ENCODE measurements at places on chromosomes 1 and 21.

GRCh38 chr1:164958982-164959768 is 397.3 kb downstream of the LMX1A start:
- no peak for DNase-seq

- DNase-seq: no peak
Measured at GRCh38 chr1:19384772-19385187, 72.7 kb downstream of the SLC66A1 start.

DNA sequence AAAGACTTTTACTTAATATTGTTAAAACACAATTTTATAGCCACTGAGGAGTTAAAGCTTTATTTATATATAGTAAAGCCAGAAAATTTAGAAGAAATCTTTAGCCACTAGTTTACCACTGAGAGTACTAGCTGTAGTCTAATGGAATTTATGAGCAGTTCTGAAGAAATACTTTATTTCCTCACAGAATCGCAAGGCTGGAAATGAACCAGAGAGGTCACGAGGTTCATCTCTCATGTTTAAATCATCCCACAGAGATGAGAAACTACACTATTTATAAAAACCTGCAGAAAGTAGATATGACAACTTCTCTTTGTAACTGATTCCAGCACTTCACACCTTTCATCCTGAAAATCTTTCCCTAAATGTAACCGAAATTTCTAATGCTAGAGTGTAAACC is 26.0 kb downstream of the ADGRL4 start:
- no peak for DNase-seq

DNA sequence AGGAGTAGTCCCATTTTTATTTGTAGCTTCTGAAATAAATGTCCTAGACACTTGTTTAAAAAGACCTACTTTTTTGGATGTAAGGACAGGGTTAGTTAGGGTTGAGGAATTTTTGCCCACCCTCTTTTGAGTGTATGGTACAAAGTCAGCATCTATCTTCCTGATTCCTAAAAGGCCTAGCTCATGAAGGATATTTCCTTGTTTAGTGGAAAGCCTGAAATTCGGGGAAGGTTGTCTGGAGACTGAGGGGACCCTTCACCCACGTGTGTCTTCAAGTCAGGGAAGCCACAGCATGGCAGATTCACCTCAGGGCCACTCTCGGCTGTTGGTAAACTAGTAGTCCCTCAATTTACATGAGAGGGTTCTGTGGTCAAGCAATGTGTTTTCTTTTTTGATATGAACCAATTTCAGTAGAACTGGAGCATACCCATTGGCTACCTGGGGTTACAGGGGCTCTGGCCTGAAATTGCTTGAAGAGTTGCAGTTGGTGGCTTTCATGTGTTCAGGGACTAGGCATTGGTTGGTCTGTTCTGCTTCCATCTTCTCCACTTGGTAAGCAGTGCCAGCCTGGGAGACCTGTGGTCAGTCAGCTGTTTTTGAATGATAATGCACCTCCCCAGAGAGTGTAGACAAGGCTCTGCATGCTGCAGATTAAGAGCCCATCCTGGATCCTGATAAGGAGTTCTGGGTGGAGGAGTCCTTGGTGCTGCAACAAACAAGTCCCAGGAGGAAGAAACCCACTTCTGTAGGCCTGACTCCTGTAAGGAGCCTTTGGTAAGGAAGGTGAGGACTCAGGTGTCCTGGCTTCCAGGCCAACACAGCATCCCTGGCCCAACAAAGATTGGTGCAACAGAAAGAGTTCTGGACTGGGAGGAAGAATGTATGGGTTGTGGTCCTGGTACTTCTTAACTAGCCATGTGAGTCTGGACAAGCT is 6.3 kb downstream of the BTG2 start:
- DNase-seq: no peak

- DNase-seq: no peak
Measured at GRCh38 chr1:28115267-28115666, 26.9 kb upstream of the EYA3 start.

DNA sequence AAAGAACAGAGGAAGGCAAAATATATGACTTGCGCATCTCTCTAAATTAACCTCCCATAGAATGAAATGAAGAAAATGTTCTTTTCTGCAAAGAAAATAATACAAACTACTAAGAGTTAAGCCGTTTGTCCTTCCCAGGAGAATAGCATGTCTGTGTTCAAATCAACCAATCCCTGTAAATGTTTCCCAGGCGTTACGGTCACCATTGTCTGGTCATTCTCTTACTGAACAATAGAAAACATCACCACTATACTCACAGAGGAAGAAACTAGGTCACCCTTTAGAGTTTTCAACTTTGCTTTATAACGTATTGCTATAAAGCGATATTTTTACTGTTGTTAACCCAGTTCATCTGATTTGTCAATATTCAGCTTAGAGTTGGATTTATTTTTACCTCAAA is 34.1 kb downstream of the COL11A1 start:
- no peak for DNase-seq

DNA sequence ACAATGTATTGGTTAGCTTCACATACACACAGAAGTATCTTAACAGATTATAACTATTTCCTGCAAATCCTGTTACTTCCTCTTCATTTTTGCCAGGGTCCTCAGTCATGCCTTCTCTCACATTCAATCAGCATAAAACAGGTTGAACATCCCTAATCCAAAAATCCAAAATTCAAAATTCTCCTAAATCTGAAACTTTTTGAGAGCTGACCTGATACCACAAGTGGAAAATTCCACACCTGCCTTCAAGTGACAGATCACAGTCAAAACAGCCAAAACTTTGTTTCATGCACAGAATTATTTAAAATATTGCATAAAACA is 62.9 kb upstream of the FBXO28 start:
- no peak for DNase-seq

DNA sequence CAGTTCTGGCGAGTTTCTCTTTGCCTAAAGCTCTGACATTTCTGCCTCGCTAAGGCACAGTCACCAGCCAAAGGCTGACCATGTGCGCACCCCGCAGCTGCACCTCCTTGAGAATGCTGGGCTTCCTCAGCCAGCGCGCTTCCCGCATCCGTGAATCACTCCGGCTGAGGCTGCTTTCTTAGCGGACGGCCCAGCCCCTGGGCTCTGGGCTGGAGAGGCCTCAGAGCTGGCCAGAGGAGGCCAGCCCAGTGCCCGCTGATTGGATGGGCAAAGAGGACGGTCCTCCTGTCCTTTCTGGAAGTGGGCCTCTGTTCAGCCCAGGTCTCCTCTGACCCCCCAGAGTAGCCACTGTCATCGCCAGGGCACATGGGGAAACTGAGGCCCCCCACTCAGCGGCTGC is 56.1 kb downstream of the PRDM16 start:
- DNase-seq: no peak

- DNase-seq: no peak
Measured at GRCh38 chr1:31370021-31370420, 2.9 kb downstream of the FABP3 start.

DNA sequence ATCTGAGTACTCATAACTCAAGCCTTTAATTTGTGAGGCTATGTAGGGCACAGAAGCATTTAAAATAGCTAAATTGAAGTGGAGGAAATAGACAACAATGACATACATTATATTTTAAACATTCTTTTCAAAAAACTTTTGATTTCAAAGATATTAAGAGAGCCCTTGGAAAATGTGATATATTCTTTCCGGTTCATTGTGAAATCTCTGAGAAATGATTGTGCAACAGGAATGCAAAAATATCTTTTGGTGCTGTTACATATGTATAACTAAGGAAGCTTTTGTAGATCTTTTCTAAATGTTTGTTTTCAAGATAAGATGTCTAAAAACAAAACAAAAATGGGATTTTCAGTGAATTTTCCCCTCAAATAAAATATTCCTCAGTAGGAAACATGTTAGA is 185.2 kb downstream of the LEPR start:
- DNase-seq: no peak

- DNase-seq: no peak
Measured at GRCh38 chr1:169186106-169186505, 79.6 kb downstream of the ATP1B1 start.

DNA sequence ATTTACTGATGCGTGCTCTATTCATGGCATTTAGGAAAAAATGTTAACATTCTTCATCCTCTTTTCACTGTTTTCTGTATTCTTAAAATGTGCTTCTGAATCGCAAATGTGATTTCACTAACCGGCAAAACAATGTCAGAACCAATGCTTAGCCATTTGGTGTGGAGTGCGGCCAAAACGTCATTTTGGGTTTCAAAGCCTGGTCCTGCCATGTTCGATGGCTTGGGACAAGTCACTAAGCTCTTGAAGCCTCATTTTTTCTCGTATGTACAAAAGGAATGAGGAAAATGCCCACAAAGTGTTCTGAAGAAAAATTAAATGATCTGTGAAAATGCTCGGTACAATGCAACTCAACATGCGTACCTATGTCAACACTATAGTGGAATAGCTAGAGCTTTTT is 175.3 kb downstream of the APP start:
- no peak for DNase-seq

- no peak for DNase-seq
Measured at GRCh38 chr1:56045477-56045876, 533.9 kb downstream of the PLPP3 start.

DNA sequence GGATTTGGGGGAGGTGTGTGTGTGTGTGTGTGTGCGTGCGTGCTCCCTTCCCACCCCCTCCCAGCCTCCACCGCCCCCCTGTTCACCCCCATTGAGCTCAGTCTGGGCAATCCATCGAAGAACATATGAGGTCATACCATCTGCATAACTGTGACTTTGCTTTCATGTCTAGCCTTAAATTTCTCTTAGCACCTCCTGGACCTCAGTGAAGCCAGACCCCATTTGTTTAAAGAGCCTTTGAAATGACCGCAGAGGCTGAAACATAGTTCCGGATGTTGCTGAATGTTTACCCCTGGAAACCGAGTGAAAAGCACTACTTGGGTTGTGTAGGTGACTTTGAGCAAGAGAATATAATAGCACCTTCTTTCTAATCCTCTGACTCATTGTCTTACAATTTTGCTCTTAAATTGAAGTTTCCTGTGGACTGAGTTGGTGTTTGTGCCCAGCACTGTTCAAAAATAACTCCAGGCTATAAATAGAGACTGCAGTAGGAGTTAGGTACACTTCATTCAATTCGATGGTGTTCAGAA is 75.4 kb downstream of the UBE4B start:
- no peak for DNase-seq

DNA sequence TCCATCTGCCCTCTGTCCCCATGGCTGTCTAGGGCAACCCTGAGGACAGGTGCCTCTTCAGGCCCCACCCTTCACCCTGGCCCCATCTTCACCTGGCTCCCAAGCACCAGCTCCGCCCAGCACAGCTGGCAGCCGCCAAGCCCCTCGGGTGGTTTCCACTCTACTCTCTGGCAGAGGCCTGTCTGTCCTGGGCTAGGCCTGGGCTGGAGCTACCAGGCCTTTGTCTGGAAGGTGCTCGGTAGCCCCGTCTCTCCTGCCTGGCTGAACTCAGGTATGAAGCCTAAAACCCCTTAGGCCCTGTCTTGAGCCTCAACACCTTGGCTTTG is 17.4 kb downstream of the SDC3 start:
- DNase-seq: no peak

DNA sequence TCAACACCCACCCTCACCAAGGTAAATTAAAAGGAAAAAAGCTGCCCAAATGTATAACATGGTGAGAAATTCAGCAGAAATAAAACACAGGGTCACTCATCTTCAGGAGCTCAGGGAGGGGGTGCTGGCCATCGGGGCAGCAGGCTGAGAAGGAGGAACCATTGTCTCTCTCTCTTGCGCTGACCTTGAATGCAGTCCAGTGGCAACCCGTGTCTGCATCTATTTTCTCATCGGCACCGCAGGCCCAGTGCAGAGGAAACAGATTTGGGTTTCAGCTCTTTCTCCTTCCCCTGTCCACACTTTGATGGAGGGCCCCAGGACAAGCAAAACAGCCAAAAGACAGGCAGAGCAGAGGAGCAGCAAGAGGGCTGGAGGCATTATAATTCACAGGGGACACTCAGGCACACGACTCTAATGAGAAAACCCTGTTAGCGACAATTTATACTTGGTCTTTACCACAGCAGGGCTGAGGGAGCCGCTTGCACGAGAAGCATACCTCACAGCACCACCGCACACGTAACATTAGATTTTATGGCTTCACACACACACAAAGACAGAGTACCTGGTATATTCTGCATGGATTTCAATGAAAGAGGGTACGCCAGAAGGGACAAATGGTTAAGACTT is 18.6 kb downstream of the MKNK1 start:
- no peak for DNase-seq

DNA sequence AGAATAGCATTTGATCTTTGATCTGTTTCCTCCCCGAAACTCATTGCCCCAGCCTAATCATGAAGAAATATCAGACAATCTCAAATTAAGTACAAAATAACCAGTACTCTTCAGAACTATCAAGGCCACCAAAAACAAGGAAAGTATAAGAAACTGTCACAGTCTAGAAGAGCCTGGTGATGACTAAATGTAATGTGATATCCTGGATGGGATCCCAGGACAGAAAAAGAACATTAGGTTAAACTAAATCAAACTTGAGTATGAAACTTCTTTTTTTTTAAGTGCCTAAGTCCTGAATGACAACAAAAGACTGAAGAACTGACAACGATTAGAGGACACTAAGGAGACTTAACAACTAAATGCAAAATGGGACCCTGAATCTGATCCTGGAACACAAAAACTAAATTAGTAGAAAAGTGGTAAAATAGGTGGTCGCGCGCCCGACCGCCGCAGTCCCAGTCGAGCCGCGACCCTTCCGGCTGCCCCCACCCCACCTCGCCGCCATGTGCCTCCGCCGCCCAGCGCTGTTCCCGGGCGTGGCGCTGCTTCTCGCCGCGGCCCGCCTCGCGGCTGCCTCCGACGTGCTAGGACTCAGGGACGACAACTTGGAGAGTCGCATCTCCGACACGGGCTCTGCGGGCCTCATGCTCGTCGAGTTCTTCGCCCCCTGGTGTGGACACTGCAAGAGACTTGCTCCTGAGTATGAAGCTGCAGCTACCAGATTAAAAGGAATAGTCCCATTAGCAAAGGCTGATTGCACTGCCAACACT is 5.5 kb upstream of the PRKAB2 start:
- no peak for DNase-seq

DNA sequence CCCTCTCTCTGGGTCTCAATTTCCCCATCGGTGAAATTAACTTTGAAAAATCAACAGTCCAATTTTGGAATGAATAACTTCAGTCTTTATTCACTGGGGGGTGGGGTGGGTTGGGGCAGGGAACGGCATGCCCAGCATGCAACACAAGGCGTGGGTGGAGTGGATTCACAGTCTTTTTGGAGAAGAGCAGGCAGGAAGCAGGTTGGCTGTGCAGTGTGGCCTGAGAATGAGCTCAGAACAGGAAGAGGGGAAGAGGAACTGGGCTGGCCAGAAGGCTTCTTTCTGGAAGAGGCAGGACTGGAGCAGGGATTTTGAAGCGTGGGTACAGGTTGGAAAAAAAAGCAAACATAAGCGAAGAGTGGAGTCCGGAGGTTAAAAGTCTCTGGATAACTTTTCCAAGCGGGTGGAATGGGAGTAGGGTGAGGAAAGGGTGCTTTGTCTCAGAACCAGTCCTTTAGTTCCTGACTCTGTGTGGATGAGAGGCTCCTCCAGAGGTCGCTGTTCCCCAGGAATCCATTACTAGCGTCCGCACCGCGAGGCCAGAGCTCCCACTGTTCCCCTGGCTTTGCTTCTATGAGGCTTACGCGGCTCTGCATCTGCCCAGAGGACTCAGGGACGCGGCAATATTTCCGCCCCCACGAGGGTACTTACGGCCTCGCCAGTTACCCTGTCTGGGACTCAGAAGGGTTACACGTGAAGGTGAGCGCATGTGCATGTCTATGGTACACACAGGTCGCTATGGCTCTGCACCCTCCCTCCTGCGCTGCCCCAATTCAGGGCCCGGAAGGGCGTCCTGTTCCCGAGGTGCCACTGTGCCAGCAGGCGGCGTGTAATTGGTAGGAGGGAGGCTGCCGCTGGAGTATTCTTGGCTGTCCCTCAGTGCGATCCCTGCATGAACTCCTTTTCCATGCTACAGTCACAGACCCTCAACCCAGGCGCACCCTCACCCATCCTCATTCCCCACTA is 5.5 kb upstream of the FOXD2 start:
- DNase-seq: no peak

Measured in NCI-H1436 (cell line).